ENCODE measurements at places on chromosomes 1 and 21.

DNA sequence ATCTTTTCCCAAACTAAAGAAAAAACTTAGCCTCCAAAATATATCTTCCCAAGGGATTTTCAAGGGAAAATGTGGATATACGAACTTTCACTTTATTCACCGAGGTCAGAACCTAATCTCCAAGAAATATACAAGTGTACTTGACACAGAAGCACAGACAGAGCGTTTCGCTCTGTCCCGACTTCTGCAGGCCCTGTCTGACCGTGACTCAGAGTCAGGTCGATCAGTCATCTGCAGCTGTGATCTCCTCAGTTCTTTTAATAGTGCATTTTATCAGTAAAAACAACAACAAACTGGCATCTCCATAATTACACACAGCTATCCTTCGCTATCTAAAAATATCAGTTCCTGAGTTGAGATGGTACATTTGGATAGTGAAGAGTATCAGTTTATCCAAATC is 226.6 kb downstream of the TM2D1 start:
- no peak for DNase-seq

- DNase-seq = no peak
Observed at GRCh38 chr1:92910081-92910480, 51.2 kb downstream of the DIPK1A start.

DNA sequence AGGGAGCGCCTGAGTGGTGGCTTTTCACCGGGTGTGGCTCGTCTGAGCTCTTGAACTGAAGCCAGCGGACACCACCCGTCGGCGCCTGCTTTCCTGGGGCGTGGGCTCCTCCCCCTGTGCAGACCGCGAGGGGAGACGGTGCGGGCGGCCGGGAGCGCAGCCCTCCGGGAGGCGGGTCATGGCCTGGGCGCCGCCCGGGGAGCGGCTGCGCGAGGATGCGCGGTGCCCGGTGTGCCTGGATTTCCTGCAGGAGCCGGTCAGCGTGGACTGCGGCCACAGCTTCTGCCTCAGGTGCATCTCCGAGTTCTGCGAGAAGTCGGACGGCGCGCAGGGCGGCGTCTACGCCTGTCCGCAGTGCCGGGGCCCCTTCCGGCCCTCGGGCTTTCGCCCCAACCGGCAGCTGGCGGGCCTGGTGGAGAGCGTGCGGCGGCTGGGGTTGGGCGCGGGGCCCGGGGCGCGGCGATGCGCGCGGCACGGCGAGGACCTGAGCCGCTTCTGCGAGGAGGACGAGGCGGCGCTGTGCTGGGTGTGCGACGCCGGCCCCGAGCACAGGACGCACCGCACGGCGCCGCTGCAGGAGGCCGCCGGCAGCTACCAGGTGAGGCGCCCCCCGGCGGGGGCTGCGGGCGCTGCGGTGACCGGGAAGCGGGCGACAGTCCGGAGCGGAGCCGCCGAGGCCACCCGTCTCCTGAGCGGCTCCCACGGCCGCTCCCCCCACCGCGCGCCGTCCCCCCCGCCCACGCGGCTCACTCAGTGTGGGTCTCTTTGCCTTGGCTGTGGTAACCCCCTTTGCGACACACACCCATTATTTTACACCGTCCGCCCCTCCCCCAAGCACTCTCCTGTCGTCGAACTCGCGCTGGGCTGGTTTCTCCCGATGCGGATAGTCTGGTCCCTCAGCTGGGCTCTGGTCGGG is at the start of gene TRIM58:
TSS of gene TRIM58 (plus strand) at position 119 of the 916 bp plus-strand sequence. CDS start at position 179, 60 bp downstream.
- DNase-seq = peak; percentile 1

GRCh38 chr1:211627259-211627658 is 48.2 kb downstream of the NEK2 start:
- no peak for DNase-seq

- no peak for DNase-seq
Observed at GRCh38 chr1:49351768-49352167, 575.1 kb upstream of the BEND5 start.

- no peak for DNase-seq
Observed at GRCh38 chr1:60904099-60904851, 178.1 kb upstream of the NFIA start.

GRCh38 chr1:39562886-39563285 is 13.7 kb downstream of the PABPC4 start:
- DNase-seq = no peak

GRCh38 chr1:115237507-115237906 is 100.5 kb downstream of the NGF start:
- DNase-seq = no peak

DNA sequence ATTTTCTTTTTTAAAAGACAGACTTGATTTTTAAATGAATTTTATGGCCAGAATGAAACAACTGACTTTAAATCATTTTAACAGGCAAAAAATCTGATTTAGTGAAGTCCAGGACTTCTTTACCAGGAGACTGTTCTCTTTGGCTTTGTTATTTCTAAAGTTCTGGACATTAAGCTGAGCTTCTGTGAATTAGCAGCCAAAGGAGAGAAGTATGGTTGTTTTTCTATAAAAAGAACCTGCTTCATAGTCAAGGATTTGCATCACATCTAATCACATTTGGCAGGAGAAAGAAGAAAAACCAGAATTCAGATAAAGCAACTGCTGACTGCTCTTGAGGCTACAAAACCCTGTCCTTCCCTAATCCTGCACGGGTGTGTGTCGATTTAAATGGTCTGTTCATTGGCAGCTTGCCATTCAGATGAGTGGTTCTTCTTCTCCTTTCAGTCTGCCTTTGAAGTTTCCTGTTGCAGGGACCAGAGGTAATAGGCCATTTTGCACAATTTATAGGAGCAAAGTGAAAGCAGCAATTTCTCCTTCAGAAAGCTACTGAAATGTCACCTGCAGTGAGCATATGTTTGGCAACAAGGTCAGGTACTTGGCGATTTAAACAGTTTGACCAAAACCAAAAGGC is 215.4 kb downstream of the OLFM3 start:
- DNase-seq = no peak

DNA sequence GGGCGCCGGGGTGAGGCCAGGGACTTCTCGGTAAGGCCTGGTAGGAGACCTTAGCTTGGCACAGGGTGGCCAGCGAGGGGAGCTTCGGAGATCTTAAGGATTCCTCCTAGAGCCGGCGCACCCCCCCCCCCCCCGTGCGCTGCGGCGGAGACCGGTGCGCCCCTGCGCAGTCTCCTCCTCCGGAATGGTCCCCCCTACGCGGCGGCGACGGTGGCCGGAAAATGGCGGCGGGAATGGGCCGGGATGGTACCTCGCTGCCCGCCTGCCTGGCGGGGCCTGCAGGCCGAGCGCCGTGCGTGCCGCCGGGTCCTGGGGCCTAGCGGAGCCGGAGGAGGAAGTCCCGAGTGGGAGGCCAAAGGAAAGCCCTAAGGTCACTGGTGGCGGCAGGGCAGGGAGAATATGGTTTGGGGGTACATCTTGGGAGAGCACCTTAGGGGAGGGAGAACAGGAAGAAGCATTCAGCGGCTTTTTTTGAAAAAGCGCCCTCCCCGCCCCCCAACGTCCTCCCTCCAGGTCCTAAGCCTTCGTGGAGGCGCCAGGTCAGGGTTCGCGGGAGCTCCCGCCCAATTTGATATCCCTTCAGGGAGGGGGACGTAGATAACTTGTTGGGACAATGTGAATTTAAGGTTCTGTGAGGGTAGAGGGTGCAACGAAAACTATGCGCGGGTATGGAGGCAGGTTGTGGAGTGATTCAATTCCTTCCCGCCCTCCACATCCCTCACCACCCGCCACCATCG is 429 bp downstream of the SRRM1 start:
- peak; percentile 43 for DNase-seq

GRCh38 chr1:89286549-89287180 is 14.0 kb upstream of the GBP5 start:
- no peak for DNase-seq

- no peak for DNase-seq
Observed at GRCh38 chr1:166969074-166969677, 6.2 kb downstream of the ILDR2 start.

GRCh38 chr1:154352245-154352580 is 26.9 kb downstream of the ATP8B2 start:
- no peak for DNase-seq

DNA sequence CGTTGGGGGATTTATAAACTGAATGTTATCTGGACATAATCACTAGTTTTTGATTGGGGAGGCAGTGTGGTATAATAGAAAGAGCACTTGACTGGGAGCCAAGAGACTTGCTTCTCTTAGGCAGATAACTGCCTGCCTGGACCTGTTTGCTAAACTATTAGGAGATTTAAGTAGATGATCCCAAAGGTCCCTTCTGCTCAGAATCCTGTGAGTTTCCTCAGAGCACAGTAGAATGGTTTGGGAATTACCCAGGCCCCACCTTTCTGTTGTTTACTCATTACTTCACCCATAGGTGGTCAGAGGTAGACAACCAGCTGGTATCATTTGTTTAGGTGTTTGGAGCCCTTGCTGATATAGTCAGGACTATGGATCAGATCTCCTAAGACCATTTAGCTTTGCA is 10.3 kb upstream of the PODN start:
- no peak for DNase-seq

- no peak for DNase-seq
Observed at GRCh38 chr1:1063261-1063944, 10.7 kb downstream of the RNF223 start.

DNA sequence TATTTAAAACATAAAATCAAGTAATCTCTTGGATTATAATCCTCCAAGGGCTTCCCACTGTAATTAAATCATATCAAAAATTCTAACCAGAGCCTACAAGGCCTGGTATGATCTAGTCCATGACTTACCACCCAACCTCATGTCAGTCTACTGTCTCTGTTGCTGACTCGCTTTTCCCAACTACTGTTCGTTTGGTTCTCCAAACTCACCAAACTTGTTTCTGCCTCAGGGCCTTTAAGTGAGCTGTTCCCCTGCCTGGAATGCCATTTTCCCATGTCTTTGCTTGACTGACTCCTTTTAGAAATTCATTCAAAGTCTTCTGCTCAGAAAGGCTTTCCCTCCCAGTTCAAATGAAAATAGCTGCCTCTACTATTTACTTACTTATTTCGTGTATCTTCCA is 95.9 kb downstream of the ZC3H11B start:
- DNase-seq = no peak

DNA sequence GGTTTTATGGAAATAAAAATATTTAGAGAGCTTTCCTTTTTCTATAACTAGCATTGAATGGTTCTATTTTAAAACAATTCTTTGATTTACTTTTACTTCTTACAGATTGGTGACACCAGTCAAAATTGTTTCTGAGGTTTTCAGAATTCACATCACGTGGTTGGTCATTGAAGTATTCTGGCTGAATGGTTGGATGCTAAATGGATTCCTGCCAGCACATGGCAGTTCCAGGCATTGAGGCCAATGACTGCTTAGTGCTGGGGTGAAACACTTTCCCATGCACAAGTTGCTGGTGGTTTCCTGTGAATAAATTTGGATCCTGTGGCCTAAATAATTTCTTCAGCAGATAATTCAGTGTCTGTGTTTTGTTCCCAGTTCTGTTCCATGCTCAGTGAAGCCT is 20.6 kb downstream of the NCAM2 start:
- no peak for DNase-seq

GRCh38 chr1:19476450-19477190 is 8.7 kb downstream of the CAPZB start:
- DNase-seq = peak; percentile 40

DNA sequence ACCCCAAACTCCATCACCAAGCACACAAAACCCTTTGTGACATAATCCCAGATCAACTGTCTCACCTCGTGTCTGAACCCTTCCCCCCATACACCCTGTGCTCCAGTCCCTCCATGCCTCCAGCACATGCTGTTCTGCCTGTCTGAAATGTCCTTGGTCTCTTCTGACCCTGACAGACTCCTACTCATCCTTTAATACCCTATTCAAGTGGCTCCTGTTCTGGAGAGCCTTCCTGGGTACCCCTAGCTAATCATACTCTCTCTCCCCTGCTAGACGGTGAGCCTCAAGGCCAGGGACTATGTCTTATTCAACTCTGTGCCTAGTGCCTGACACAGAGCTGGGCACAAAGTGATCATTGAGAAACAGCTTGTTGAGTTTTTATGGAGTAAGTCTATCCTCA is 125.0 kb downstream of the LACTBL1 start:
- no peak for DNase-seq

GRCh38 chr1:210250998-210251679 is 18.5 kb downstream of the SERTAD4 start:
- no peak for DNase-seq

- peak; percentile 64 for DNase-seq
Observed at GRCh38 chr1:24536391-24536840, 19.5 kb upstream of the NCMAP start.

DNA sequence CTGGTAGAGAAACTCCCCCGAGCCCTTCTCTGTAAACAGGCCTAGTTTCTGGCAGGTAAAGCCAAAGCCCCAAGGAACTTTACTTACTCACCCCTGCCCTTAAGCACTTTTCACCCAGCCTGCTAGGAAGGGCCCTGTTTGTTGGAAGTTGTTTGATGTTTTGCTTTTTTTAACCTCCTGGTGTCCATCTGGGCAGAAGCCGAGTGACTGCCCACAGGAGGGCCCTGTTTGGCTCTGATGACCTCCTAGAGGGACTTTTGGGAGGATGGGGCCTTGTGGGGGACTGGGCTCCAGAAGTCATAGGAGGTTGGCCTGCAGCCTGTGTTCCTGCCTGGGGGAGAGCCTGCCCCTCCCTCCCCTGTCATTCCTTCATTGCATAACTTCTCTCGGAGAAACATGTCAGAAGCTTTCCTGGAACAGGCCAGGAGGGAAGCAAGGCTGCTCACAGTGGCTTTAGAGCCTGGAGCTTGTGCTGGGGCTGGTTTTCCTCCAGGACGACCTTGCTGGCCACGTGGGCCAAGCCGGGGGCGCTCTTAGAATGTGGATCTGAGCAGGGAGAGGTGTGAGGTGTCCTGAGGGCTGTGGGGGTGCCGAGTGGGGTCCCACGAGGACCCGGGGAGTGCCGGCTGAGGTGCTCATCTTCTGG is 33.9 kb downstream of the COQ8A start:
- no peak for DNase-seq

DNA sequence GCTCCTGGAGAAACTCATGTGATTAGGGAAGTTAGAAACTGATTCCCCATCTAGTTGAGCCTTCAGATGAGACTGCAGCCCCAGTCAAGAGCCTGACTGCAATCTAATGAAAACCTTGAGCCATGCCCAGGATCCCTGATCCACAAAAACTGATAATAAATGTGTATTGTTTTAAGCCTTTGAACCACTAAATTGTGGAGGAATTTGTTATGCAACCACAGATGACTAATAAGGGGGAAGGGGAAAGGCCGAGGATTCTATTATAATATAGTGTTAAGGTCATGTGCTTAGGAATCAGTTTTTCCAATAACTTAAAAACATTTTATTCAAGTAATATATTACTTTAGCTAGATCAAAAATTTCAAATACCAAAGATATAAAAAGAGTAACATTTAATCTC is 52.8 kb upstream of the USP25 start:
- no peak for DNase-seq

- DNase-seq = no peak
Observed at GRCh38 chr1:87872692-87873091, 544.0 kb downstream of the LMO4 start.

DNA sequence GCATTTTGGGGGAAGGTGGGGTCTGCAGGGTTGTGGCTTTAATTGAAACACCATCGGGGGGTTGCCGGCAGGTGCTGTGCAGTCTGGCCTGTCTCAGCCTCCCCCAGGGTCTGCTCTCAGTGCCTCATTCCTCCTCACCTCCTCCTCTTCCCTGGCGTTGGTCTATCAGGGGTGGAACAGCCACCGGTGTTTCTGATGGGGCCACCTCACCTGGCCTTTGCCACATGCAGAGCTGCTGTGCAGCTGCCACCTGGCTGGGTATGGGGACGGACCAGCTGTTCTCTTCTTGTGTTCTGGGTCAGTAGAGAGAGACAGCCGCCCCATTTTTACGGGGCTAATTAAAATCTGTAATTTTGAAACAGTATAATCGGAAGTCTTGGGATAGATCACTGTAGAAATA is 53.9 kb downstream of the SPSB1 start:
- DNase-seq = no peak

- DNase-seq = no peak
Observed at GRCh38 chr1:226950871-226951270, 10.8 kb downstream of the COQ8A start.

Data from T-helper 1 cell (primary cell).